GM18507 (cell line): ENCODE measurements at places on chromosomes 6 and 20.

DNA sequence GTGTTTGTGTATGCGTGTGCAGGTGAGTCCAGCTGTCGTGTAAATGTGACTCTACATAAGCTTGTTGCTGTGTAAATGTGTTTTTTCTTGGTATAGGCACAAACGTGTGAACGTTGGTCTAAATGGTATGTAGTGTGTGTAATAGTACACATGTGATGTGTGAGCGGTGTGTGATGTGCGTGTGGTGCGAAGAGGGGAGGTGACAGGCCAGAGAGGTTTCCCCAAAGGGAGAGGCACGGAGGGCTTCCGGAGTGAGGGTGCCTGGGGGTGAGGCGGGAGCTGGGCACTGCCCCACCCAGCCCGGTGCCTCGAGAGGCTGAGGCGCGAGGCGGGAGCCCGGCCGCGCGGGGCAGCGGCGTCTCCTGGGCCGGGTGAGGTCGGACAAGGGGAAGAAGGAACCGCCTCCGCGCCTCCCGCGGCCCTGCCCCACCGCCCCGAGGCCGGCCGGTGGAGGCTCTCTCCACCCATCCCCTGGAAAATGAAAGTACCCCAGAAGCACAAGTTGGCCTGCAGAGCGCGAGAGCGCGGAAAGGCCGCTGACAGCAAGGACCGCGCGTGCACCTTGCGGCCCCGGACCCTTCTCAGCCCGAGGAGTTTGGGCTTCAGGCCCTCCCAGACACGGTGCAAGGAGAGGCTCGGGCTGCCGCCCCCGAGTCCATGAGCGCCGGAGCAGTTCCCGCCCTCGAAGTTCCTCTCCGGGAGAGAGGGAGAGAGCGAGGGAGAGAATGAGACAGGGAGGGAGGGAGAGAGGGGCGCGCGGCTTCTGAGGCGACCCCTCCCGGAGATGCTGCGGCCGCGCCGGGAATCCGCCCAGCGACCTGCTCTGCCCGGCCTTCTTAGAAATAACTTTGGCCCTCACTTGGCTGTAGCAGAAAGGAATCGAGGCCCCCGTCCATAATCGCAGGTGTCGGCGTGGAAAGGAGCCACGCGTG is 43.2 kb upstream of the OSTM1 start:
- no peak for DNase-seq

GRCh38 chr6:90368601-90369000 is 72.0 kb upstream of the BACH2 start:
- no peak for DNase-seq

DNA sequence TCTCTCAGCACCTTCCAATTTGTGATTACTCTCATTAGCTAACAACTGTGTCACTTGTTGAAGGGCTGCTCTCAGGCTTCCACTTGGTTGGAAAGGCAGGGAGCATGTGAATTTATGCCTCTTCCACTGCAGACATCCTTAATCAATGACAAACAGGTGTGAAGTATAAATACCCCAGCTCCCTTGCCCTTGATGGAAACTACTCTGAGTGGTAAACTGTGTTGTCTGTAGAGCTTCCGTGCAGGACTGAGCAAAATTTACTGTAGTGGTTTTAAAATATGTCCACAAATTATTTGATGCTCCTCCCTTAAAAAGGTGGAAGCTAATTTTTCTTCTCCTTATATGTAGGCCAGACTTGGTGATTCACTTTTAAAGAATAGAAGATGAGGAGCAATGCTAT is 253.0 kb upstream of the TBX18 start:
- no peak for DNase-seq

DNA sequence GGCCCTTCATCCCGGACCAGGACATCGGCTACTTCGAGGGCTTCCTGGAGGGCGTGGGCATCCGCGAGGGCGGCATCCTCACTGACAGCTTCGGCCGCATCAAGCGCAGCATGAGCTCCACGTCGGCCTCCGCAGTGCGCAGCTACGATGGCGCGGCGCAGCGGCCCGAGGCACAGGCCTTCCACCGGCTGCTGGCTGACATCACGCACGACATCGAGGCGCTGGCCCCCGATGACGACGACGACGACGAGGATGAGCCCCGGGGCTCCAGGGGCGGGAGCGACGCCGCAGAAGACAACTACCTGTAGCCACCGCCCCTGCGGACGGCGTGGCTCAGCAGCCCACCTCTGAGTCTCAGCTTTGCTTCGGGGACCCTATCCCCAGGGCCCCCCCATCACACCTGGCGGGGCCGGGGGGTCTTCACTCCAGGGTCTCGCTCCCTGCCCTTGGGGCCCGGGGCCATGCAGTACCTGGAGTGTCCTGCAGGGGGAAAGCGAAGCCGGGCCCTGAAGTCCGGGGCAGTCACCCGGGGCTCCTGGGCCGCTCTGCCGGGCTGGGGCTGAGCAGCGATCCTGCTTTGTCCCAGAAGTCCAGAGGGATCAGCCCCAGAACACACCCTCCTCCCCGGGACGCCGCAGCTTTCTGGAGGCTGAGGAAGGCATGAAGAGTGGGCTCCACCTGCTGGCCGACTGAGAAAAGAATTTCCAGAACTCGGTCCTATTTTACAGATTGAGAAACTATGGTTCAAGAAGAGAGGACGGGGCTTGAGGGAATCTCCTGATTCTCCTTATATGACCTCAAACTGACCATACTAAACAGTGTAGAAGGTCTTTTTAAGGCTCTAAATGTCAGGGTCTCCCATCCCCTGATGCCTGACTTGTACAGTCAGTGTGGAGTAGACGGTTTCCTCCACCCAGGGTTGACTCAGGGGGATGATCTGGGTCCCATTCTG is 20.8 kb upstream of the HCK start:
- no peak for DNase-seq

DNA sequence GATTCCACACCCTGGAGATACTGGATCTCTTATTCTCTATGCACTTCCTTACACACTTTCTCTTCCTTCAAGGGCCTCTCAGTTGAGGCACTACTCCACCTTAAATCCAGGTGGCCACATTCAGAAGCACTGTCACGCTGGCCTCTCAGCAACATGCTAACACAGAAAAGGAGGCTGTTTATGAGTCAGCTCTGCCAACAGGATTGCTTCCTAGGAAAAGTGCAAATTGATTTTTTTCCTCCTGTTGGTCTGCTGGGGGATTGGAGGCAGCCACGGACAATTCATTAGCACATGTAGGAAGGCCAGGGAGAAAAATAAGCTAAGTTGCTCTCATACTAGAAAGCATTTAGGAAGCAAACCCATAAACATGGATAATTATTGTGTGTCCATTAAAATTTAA is 20.9 kb downstream of the LY86 start:
- DNase-seq = no peak

GRCh38 chr6:147001621-147002020 is 202.6 kb upstream of the STXBP5 start:
- no peak for DNase-seq

GRCh38 chr6:135743476-135743875 is 108.0 kb upstream of the PDE7B start:
- DNase-seq = no peak

DNA sequence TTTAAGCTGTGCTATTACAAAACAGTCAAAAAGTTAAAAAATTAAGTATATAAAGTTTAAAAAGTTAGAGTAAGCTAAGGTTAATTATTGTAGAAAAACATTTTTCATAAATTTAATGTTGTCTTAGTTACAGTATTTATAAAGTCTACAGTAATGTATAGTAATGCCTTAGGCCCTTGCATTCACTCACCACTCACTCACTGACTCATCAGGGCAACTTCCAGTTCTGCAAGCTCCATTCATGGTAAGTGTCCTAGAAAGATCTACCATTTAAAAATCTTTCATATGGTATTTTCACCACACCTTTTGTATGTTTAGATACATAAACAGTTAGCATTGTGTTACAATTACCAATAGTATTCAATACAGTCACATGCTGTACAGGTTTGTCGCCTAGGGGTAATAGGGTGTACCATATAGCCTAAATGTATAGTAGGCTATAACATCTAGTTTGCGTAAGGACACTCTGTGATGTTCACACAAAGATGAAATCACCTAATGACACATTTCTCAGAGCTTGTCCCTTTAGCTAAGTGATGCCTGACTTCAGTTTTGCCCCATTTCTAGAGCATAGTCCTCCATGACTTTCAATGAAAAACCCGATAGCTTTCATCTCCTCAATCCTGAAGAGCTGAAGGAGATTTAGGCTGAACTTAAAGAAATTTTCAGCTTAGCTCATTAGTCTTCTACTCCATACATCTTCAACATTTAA is 14.9 kb upstream of the HLA-DRA start:
- no peak for DNase-seq

DNA sequence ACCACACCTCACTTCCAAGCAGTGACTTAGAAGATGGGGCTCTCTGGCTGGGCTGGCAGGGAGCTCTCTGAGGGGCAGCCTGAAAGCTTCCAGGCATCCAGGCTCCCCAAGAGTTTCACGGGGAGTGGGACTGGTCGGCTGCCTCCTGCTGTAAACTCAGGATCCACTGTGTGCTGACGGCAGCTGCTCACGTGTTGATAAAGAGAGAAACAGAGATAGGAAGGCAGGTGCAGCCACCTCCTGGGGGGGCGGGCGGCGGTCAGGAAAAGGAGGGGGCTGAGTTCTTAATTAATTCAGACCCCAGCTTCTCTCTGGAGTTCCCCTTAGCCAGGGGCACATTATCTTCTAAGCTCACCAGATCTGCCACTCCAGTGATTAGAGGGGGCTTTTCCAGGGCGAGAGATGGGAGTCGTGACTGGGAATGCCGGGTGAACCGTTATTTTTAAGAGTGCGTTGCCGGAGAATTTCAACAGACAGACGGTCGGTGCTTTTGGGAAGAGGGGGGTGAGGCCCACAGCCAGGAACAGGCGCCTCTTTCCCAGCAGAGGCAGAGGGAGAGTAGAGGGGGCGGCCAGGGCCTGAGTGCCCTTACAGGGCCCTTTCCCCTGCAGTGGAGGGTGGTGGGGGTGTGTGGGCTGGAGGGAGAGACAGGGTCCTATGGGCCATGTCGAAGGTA is 70.9 kb downstream of the CD40 start:
- no peak for DNase-seq

GRCh38 chr6:23983735-23984134 is 142.3 kb upstream of the NRSN1 start:
- DNase-seq = no peak

- no peak for DNase-seq
These were observed 110.2 kb downstream of the FOXC1 start for GRCh38 chr6:1719922-1720321.

- DNase-seq = no peak
These were observed 177.7 kb downstream of the KLHL32 start for GRCh38 chr6:97102145-97102790.

DNA sequence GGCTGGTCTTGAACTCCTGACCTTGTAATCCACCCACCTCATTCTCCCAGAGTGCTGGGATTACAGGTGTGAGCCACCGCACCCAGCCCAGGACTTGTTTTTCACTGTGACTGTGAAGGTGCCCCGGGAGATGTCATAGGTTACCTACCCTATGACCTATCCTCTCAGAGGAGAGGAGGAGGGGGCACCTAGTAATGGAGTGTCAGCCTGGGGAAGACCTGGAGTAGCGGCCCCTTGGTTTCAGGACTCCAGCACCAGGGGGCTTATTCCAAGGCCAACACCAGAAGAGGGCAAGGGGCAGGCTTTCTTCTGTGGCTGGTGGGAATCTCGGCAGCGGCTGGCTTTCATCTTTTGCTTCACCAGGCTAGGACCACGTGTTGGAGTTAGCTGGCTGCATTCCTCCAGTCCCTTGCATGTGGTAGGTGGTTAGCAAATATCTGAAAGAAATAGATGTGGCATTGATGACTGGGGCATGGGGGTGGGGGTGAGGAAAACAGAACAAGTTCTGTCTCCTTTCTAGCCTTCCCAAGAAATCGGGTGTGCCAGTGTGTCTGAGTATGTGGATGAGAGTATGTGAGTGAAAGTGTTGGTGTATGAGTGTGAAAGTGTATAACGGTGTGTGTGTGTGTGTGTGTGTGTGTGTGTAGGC is 7.9 kb upstream of the ITPR3 start:
- DNase-seq = no peak

GRCh38 chr6:11273406-11274065 is 41.1 kb upstream of the NEDD9 start:
- DNase-seq = no peak

- no peak for DNase-seq
These were observed 4.1 kb upstream of the PHACTR2 start for GRCh38 chr6:143673669-143674068.

GRCh38 chr6:140051521-140052512 is 677.4 kb upstream of the CITED2 start:
- no peak for DNase-seq

GRCh38 chr6:117890172-117890571 is 16.9 kb upstream of the SLC35F1 start:
- DNase-seq = no peak

GRCh38 chr6:41746107-41746506 is 1.1 kb downstream of the PGC start:
- no peak for DNase-seq

DNA sequence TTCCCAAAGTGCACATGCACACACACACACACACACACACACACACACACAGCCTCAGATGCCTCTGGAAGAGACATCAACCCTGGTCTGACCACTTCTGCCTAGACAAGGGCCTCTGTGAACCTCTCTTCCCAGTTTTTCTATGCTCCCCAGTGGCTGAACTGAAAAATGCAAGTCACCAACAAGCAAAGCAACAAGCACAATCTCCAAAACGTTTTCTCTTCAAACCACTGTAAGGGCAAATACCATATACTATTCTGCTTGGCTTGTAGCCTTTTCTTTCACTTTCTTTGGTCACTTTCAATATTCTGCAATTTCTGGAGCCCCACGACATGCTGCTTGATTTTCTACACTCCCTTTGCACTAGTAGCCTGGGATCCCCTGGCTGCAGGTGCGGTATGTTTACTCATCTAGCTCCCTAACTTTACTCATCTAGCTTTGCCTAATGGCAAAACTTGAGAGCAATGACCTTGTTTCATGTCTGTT is 121.4 kb upstream of the DST start:
- DNase-seq = no peak

DNA sequence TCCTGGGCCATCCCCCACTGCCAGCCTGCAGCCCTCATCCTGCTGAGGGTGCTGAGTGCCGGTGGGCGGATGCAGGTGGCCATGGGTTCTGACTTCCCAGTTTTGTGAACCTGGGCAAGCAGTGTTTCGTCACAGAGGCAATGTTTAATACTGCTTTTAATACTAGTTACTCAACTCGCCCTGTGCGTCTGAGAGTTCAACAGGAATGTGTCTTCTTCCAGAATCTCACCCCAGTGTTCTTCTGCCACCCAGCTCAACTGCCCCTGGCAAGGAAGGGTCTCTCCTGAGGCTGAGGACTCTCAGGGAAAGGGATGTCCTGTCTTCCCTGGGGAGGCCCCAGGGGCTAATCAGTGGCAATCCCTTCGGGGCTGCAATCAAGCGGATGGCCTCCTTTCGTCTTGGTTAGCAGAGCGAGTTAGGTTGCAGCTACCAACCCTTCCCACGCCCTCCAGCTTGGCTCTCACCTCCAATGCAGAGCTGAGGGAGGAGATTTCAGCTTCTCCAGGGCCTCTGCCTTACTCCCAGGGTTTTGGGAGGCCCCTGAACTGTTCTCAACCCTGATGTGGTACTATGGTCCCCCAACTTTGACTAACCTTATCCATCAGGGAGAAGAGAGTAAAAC is 2.0 kb downstream of the KCNK16 start:
- no peak for DNase-seq

- DNase-seq = no peak
These were observed 27.8 kb downstream of the ASIP start for GRCh38 chr20:34268851-34269636.
